ENCODE measurements at places on chromosomes 2 and 18.
A peak's percentile ranks its signal among the peaks of the same experiment; 100 is the strongest.

DNA sequence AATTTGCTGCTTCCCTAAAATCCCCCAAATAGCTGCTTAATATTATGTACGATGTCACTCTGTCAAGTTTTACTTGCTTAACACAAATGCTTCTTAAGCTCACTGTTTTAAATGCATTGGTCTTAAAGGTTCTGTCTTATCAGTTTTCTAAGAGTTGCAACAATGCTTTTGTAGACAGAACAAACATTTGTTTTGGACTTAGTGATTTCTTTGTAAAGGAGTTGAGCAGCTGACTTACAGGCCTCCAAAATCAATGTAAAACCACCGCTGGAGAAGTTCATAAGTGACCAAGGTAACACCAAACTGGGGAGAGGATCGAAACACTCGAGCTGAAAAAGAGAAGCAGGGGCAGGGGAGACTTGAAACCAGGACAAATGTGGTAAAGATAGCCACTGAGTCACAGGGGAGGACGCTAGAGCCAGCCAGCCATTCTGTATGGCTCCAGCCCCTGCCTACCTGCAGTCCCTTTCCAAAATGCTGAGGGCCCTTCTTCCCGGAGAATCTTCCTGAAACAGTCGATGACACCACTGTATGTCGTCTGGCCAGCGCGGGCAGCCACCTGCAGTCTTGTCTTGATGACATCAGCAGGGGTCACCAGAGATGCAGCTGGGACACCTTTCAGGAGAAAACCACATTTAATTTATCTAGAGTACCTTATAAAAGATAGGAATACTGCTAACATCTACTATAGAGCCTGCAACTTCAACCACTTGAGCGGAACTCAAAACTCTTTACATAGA lies 100.2 kb downstream of the DYNC1I2 start:
- no peak for DNase-seq

GRCh38 chr2:168518555-168519066 lies 62.5 kb downstream of the CERS6 start:
- DNase-seq, result peak; percentile 56

DNA sequence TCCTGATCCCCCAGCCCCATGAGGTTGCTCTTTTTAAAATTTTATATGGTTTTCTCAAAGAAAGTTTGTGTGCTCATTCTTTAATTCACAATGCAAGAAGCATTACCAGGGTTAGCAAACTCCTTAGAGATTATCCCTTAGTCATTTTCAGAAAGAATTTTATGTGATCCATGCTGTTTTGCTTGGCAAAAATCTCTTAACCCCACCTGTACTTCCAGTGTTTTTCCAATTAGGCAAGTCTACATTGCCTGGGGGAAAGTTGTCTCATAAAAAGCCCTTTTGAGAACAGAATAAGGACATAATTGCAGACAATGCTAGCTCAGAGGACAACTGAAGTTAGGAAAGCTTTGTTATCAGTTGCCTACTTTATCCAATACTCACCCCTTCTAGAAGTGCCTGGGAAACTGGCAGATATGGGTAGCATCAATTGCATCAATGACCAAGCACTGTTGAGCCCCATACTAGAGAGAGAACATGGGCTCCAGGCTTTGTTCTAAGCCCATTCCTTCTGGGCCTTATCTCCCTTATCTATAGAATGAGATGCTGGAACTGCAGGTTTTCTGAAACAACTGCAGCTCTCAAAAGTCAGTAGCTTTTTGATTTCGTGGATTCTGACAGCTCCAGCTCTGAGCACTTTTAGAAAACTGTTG lies 265.9 kb upstream of the SPHKAP start:
- DNase-seq, result no peak

- DNase-seq, result peak; percentile 61
Observed at GRCh38 chr2:12451726-12452125, 265.0 kb upstream of the TRIB2 start.

GRCh38 chr2:130762910-130763385 lies 7.6 kb downstream of the AMER3 start:
- DNase-seq, result no peak

DNA sequence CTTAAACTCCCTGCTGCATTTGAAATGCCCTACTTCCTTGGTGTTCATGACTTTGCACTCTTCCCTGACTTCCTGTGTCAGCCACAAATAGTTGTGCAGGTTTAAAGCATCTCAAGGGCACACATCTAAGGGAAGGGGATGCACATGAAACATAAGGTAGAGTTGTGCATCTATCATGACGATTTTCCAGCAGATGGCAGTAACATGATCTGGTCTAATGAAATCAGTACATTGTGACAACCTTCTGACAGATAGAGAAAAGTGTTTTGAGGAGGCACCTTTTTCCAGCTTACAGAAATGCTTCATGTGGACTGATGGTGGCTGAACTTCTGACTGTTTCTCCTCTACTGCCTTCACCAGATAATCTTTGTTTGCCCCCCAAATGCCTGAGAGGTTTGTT lies 238.9 kb downstream of the XIRP2 start:
- peak; percentile 75 for DNase-seq

GRCh38 chr2:290090-290722 lies 2.3 kb upstream of the ALKAL2 start:
- peak; percentile 89 for DNase-seq

GRCh38 chr2:136051001-136051724 lies 65.7 kb upstream of the DARS1 start:
- DNase-seq, result no peak

DNA sequence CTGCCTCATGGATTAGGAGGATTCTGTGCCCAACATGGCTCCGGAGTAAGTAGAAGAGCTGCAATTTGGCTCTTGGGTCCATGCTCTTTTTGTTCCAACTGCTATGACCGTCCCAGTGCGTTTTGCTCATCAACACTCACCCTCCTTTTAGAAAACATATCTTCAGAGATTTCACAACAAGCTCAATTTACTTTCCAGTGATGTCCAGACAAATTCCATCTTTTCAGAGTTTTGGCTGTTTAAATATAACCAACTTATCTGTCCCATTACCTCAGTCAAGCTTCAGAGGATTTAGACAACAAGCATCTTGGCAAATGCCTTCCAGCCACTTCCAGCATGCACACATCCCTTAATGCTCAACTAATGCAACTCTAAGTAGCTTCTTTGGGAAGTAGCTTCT lies 6.9 kb upstream of the SLC14A2 start:
- DNase-seq, result no peak

All from choroid plexus epithelial cell (primary cell).